ENCODE measurements at places on chromosomes 5 and 9.

DNA sequence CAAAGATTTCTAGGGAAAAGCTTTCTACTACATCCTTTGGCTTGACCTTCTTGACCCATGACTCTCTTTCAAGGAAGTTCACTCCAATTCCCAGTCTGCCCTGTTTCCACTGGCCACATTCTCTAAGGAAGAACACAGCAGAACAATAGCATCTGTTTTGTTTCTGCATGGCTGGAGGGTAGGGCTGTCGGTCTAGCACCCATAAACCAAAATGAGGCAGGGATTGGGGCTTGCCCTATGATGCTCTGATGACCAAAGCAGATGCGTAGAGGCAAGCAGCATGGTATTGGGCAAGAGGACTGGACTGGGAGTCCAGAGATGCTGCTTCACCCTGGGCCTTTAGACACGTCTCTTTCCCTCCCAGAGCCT lies 24.1 kb downstream of the GOLGA2 start:
- DNase-seq, result no peak

GRCh38 chr5:13740471-13740870 lies 204.0 kb downstream of the DNAH5 start:
- no peak for DNase-seq

DNA sequence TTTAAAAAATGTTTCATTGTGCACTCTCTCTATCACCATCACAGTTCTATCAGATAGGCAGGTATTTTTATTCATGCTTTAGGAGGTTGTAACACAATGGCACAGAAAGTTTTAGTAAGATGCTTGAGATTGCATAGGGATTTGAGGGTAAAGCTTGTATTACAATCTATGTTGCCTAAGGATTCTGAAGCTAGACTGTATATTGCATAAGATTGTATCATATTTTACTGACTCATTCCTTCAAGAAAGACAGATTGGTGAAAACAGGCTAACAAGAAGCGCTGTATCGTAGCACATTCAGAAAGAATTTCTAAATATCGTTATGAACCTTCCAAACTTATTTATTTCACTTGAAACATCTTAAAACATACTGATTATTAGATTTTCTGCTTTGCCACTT lies 577.7 kb downstream of the EBF1 start:
- no peak for DNase-seq

DNA sequence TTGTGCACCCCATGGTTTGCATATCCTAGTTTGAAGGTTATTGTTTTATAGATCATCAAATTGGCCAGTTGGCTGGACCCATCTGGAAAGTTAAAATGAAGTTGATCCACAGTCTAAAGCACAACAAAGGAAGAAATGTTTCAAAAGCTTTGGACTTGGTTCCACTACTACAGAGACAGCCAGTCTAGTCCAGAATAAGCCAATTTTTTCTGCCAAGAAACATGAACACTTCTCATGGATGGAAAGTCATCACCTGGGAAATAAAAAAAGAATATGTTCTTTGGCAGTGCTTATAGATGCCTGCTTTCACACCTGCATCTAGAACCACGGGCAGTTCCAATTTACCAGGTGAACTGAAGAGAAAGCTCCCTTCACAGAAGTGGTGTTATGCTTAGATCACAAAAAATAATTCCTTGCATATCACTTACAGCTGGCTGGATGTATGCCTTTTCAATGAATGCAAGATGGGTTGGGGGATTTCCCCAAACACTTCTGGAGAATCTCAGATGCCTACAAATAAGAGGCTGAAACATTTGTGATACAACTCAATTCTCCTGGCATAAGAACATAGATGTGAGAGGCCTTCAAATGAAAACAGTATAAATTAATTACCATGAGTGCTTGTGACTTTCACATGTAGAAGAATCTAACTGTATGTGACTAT lies 26.9 kb downstream of the C9 start:
- DNase-seq, result no peak

- no peak for DNase-seq
Measured at GRCh38 chr9:131465401-131465800, 37.3 kb upstream of the POMT1 start.

Measured in posterior cingulate gyrus (tissue), 11 donors.